ENCODE measurements at places on chromosomes 6 and 20.

DNA sequence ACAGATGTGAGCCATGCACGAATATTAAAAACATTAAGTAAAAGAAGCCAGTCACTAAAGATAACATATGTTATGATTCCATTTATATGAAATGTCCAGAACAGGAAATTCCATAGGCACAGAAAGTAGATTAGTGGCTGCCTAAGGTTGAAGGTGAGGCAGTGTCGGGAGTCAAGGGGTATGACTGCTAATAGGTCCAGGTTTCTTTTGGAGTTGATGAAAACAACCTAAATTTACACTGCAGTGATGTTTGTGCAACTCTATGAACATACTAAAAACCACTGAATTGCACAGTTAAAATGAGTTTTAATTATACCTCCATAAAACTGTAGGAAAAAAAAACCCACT, 14.4 kb downstream of the SRPK1 start:
- DNase-seq: no peak

- no peak for DNase-seq
These were observed 63.2 kb downstream of the TRIM27 start for GRCh38 chr6:28860581-28860980.

- no peak for DNase-seq
These were observed 174.8 kb downstream of the IBTK start for GRCh38 chr6:82072751-82073150.

GRCh38 chr6:22071270-22072041, 225.4 kb downstream of the PRL start:
- DNase-seq: no peak

- no peak for DNase-seq
These were observed 101.7 kb upstream of the BMP2 start for GRCh38 chr20:6665621-6666355.

DNA sequence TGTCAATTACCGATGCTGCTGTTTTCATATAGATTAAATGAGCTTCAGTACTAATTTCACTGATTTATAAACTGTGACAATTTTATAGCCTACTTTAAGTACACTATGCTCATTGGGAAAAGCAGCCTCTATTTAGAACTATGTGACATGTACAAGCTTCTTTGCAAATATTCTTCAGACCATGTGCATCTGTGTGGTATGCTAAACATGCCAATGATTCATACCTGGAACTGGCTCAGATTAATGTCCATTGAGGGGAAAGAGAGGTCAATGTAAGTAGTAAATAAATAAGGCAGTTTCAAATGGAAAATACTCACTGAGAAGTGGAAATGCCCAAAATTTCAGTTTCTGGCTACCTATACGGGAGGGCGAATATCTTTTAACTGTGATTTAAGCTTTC, 777.7 kb downstream of the C6orf118 start:
- no peak for DNase-seq

DNA sequence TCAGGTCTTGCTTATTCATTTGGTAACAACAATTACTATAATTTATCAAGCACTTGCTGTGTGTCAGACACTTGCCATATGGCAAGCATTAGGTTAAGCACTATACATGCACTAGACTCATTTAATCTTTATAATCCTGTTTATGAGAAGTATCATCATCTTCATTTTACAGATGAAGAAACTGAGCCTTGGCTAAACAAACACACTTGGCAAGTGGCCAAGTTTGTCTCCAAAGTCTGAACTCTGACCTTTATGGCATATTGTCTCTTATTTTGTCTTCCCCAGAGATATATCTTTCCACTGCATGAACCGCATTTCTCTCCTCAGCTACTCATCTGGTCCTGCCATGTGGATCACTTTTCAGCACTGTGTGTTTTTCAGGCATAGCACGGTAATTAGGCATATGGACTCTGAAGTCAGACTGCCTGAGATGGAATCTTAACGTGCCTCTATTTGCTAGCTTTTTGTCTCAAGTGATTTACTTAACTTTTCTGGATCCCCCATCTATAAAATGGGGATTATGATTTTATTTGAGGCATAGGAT, 4.7 kb downstream of the ADGRF5 start:
- DNase-seq: peak; percentile 94

DNA sequence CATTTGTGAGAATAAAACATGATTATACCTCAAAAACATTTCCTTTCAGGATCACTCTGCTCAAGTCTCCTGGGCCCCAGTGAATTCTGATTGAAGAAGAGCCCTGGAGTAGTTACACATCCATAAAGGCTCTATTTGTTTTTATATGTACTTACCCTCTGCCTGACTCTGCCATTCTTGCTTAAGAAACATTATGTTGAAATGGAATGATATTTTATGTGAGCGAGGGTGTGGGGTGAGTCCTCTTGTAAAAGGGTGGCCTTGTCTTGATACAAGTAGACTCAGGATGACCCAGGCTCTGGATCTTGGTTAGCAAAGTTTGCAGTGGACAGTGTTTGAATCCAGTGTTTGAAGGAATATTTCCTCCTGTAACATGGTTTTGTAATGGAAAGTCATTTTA, 215.4 kb upstream of the PREP start:
- no peak for DNase-seq

DNA sequence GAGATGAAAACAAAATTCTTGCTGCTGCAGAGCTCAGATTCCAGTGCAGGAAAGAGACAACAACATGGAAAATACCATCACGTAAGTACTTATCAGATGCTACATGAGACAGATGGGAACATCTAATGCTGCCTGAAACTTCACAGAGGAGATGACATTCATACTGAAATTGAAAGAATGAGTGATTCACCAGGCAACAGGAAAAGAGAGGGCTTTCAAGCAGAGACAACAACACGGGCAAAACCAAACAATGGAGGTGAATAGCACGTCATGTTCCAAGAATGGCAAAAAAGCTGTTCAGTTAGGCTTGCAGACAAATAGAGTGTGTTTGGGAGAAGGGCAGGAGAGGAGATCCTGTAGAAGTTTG, 39.3 kb downstream of the GTF2H5 start:
- no peak for DNase-seq

GRCh38 chr6:33419580-33420490, at the start of gene SYNGAP1:
SYNGAP1 (plus strand) TSS chr6:33420065; CDS start chr6:33420265, 200 bp downstream.
- DNase-seq: peak; percentile 90

DNA sequence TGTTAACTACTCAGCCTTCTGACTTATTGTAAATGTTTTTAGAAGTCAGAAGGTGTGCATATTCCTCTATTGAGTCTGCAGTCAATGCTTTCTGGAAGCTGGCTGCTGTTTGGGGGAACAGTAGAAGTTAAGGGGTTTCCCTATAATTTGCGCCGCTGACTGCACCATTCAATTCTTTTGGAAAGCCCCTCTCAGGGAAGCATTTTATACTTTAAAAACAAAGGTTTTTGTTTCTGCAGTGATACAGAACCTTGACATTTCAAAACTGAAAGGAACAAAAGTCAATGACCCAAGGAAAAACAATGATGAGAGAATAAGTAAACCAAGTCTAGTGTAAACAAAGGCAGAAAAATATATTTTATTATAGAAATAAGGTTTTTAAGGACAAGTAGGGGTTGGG, 120.8 kb upstream of the TNFAIP3 start:
- no peak for DNase-seq

DNA sequence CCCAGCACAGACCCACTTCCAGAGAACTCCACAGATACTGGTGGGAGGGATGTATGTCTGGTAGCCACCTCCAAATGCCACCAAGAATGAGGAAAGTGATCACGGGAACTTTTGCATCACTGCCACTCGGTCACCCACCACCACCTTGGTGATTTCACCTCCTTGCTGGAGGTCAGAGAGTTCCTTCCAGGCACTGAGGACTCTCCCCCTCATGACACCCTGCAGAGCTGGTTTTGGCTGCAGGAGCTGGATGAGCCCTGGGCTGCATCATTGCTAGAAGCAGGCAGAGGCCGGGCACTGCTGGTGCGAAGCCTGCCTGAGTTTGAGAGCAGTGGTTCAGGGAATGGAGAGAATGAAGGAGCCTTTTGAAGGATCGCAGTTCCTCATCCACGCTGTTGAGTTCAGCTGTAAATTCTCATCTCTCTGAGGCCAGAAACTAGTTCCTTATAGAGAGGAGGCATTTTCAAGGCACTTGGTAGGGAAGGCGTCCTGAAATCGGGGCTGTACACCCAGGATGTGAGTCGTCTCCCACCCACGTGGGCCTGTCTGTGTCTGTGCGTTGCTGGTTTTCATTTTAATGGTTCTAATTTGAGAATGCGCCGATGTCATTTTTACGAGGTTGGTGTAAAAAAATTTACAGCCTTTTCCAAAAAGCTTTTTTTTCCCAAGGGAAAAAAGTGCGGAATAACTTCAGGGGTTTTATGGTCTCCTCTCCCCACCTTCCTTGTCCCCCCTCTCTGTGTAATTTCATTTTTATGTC, 25.0 kb downstream of the FOXP4 start:
- DNase-seq: no peak

DNA sequence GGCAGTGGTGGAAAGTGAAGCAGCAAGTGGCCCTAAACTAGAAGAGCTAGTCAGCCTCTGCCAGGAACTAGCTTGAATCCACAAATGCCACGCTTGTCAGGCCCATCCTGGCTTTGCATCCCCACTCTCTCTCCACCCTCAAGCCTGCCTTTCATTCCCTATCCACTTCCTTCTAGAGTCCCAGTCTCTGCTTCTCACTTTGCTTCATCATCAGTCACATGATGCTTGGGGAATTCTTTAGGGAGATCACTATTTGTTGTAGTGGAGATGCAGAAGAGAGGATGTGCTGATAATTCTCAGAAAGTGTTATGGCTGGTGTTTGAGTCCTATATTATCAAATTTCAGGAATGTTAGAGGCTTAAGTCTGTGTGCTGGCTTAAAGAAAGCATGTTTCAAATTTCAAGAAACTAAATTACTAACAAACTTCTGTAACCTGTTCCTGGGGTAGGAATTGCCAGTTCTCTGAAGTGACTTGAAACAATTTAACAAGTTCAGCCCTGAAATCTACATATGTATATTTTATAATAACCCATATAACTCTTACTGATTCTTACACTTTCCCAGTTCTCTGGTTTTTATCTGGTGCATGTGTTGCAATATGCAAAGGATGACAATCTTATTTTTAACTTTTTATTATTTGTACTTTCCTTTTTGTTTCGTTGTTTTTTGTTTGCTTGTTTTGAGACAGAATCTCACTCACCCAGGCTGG, 7.5 kb downstream of the TRIM39 start:
- no peak for DNase-seq

All from NCI-H82 (cell line).